ENCODE measurements at places on chromosomes 1 and 21.

GRCh38 chr1:25912076-25912831, 6.0 kb upstream of the STMN1 start:
- no peak for DNase-seq

- no peak for DNase-seq
These were observed 24.0 kb downstream of the EEIG2 start for GRCh38 chr1:108583757-108584427.

GRCh38 chr1:208521534-208521933, 277.4 kb upstream of the PLXNA2 start:
- no peak for DNase-seq

GRCh38 chr1:229410370-229410691, 23.6 kb downstream of the ACTA1 start:
- DNase-seq: no peak

DNA sequence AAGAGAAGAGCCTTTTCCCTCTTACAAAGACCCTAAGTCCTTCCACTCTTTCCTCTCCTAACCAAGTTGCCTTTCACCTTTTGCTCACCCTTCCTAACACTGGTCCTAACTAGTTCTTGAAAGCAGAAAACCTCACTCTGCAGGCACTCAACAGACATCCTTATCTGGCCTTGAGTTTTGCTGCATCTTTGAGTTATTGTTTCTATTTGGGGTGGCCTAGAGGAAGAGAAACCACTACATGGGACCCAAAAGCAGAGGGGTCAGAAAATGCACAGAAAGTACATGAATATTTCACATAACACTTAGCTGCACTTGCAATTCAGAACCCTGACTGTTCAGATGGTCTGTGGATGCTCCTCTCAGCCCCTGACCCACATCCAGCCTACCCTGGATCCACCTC, 178.3 kb upstream of the SYT6 start:
- no peak for DNase-seq

- peak; percentile 60 for DNase-seq
These were observed at the start of gene KCND3 for GRCh38 chr1:111989531-111990025. KCND3 (minus strand) TSS chr1:111989668.

GRCh38 chr1:7508934-7509519, 262.1 kb upstream of the VAMP3 start:
- DNase-seq: no peak

DNA sequence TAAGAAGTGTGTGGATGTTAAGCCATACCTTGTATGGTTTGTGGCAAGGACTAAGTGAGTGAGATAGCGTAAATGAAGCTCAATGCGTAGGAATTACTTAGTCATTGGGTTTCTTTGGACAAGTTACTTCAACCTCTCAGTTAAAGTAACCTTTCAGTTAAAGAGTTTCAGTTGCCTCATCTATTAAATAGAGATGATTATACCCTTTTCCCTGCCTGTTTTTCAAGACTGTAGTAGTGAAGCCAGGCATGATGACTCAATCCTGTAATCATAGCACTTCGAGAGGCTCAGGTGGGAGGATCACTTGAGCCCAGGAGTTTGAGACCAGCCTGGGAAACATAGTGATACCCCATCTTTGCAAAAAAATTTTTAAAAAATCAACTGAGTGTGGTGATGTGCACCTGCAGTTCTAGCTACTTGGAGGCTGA, 6.3 kb downstream of the ZMPSTE24 start:
- DNase-seq: no peak

DNA sequence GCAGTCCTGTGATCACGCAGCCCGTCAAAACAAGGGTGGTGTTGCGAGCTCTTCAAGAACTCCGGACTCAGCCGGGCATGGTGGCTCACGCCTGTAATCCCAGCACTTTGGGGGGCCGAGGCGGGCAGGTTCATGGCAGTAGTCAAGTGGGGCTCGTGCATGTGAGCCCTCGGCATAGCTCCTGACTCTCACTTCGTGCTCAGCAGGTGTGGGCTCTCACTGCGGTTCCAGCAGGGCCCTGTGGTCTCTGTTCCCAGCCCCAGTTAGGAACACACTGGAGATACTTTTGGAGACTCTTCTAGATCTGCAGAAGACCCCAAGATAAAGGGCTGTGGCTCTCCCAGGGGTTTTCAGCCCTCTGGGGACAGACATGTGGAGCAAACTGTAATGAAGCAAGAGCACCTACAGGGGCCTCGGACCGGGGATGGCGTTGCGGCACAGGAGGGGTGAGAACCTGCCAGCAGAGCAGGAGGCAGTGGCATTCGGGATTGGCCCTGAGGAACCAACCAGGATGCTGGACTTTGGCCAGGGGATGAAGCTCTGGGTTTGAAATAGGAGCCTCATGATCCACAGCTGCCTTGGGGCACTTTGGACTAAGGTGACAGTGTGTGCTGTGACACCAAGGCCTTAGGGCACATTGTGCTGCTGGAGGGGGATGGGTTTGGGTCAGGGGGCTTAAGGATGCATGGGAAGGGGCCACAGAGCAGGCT, 443.2 kb downstream of the CAMTA1 start:
- no peak for DNase-seq

DNA sequence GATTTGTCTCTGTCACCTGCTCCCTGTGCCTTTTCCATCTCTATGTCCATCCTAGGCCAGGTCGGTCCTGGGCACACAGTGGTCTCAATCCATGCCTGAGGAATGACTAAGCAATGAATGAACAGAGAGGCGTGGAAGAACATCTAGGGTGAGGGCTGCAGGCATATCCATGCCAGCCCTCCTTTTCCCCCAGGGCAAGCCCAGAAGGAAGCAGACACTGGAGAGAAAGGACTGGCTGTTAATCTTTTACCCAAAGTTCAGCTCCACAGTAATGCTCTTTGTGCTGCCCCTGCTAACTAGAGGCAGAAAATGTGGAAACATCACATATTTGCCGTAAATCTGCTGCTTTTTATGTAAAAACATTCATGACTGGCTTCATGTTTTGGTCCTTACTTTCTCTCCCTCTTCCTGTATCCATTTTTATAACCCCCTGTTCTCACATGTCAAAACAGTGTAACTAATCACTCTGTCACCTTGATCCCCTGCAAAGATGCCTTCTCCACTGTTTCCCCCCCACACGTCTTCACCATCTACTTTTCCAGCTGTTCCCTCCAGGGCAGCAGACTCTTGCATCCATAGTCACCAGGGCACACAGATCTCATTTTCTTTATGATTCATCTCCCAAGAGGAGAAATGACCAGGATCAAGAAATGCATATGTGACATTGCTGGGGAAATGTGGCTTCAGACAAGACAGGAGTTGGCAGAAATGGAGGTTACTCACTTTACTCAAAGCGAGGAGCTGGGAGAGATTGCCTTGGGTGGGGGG, 166.4 kb upstream of the PROX1 start:
- DNase-seq: no peak

GRCh38 chr1:183543619-183544204, 46.5 kb downstream of the NCF2 start:
- no peak for DNase-seq

GRCh38 chr1:228650141-228650540, 85.1 kb upstream of the RHOU start:
- no peak for DNase-seq

- DNase-seq: no peak
These were observed 31.2 kb downstream of the TSEN15 start for GRCh38 chr1:184082541-184083415.

GRCh38 chr1:60367532-60367931, 294.0 kb upstream of the C1orf87 start:
- DNase-seq: no peak

- no peak for DNase-seq
These were observed 7.3 kb downstream of the ODF2L start for GRCh38 chr1:86388777-86389176.

GRCh38 chr1:24748191-24749121, 3.2 kb downstream of the CLIC4 start:
- no peak for DNase-seq

DNA sequence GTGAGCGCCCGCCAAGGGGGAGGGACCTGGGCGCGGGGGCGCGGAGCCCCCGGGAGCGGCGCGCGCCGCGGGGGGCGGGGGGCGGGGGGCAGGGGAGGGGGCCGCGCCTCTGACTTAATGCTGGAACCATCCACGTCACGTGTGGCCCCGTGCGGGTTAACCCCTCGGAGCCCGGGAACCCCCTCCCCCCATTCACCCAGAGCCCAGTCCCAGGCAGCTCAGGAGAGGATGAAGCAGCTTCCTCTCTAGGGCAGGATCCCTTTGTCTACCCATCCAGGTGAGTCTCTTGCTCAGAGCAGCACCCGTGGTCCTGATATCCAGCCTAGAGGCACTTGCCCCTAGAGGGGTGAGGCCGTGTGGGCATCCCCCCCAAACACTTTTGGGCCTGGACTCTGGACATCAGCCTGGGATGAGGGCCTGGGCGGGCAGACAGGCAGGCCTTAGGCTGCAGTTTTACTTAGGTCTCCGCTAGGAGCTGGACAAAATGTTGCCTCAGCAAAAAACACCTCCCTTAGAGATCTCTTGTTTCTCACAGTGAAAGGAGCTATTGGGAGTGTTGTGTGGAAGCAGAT, at the start of gene ALX3:
ALX3 (minus strand) TSS at position 2 of the 572 bp plus-strand sequence. CDS start 60 bp downstream, outside the sequence.
- DNase-seq: no peak

- DNase-seq: no peak
These were observed 59.7 kb downstream of the MRPL37 start for GRCh38 chr1:54259546-54260140.

DNA sequence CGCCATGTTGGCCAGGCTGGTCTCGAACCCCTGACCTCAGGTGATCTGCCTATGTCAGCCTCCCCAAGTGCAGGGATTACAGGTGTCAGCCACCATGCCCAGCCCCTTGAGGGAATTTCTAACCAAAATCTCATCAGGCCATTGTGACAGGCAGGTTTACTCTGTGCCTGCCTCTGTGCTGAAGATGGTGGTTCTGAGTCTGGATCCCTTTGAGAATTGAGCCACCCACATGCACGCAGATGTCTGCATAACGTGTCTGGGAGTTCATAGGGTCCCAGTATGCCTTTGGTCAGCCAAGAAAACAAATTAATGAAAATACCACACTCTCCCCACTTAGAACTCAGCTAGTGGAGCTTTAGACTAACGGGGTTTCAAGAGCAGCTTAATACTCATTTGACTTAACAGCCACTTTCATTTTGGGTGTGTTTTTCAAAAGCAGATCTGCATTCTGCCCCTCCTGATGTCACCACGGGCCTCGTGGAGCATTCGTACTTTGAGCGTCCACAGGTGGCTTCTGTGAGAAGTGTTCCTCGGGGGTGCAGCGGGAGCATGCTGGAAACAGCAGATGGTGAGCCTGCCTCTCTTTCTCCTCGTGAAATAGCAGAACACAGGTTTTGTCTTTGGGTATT, 45.3 kb downstream of the DIP2A start:
- no peak for DNase-seq

GRCh38 chr1:88998716-88999115, 6.3 kb upstream of the KYAT3 start:
- DNase-seq: no peak

GRCh38 chr1:154972213-154972516, 1.6 kb upstream of the SHC1 start:
- no peak for DNase-seq

DNA sequence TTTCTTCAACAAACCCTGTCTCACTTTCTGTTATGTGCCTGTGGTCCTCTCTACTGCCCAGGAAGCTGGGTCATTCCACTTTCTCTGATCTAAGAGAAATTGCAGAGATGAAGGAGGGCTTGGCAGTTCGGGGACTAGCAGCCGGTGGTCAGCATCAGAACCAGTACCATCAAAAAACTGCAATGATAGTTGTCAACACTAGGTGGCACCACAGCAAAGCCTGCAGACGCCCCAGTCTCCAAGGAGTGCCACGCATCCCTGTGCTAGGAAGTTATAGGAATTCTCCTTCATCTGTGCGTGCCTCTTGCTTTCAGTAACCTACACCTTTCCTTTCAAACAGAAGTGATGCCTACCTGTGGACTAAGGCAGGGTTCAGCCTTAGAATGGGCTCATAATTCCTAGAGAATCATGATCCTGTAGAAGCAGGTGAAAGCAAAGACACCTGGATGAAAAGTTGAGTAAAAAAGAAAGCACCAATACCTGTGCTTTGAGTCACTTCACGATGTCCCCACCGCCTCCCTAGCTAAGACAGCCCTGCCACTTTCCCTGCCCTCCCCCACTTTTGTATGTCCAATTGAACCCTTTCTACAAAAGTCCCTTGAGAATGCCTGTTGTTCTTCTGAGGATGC, 129.2 kb downstream of the ADAMTS1 start:
- no peak for DNase-seq

DNA sequence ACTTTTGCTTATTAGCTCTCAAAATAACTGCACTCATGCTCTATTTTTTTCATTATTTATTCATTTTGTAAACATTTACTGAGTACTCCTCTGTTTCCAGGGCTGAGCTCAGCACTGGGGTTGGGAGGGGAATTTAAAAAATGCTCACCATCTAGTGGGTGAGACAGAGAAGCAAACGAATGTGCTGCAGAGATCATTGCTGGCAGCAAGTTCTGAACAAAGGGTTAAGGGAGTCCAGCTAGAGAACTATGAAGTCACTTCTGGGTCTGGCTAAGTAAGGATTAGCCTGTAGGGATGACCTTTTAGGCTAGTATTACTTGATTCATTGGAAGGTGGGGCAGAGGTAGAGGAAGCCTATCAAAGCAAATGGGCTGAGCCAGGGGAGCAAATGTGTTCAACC, 99.1 kb upstream of the ZNF644 start:
- DNase-seq: no peak

DNA sequence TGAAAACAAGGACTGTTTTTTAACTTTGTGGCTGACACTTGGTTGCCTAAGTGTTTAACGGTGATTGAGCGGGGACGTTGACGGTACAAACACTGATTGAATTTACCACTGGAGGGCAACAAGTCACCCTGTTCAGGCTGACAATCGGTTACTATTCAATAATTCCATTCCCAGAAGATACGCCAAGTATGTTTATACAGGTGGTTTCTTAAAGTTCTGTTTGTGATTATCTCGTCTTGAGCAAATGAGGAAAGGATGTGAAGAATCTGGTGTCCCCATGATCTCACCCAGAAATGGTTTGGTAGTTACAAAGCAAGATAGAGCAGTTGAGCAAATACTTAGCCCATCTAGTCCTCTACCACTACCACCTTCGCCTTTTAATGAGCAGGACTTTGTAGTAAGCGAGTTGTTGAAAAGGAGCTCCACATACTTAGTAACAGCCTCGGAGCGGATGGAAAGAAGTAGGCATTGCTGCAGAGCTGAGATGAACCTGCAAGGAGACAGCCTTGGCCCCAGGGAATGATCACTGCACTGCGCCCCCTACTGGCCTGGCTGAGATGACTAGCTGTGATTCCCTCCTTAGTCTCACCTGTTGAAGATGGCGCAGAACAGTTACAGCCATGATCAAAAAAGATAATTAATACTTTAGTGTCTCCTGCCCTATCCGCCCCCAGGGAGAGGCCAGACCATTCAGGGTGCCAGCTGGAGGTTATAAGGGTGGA, 36.3 kb downstream of the IFNAR1 start:
- DNase-seq: peak; percentile 89

GRCh38 chr1:228315484-228315944, 91.1 kb downstream of the TRIM11 start:
- no peak for DNase-seq

Data from sciatic nerve (tissue), 2 donors.